Cardiac ventricle fibroblast (primary cell): ENCODE measurements at places on chromosomes 7 and 10. TPM values are rescaled to one million over a fixed set of nuclear protein-coding genes. Genes with fewer than 3 reads are reported as not detected.

The OR9A2 gene
- total RNA-seq: not detected in 2 replicates

The KCNMA1 gene
- 3.3 and 4.5 TPM in 2 replicates for total RNA-seq

The SLIT1 gene
- total RNA-seq: not detected in 2 replicates

The ANKRD30A gene
- total RNA-seq: not detected in 2 replicates

The DENND11 gene
- total RNA-seq: 3.6 and 4.0 TPM in 2 replicates

The SPDYE5 gene
- not detected in 2 replicates for total RNA-seq

The HOXA10 gene
- not detected in 2 replicates for total RNA-seq

The ANTXRL gene
- total RNA-seq: not detected in 2 replicates
